AG09309 (cell line): ENCODE measurements at places on chromosomes 4 and X.
A peak's percentile ranks its signal among the peaks of the same experiment; 100 is the strongest.

DNA sequence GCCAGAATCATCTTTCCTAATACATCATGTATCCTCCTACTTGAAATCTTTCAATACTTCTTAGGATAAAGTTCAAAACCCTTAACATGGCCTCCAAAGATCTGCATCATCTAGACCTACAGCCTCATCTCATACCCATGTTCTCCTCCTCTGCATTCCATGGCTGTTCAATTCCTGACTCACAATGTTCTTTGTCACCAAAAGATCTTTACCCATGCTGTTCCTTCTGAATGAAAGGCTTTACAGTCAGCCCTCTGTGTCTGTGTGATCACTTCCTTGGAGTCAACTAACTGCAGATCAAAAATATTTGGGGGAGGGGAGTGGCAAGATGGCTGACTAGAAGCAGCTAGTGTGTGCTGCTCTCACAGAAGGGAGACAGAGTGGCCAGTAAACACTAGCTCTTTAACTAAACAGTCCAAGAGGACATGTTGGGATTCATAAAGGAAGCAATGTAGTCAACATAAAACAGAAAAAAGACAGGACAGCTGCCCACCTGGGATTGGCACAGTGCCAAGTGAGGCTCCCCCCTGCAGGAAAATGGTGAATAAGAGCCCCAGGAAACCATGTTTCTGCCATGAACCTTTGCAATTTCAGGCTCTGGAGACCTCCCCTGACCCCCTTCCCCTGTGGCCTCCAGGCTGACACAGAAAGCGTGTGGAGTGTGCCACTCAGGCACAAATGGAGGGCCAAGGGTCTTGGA, 31.9 kb downstream of the CBR4 start:
- DNase-seq = no peak

GRCh38 chrX:132737743-132738142, 220.7 kb downstream of the HS6ST2 start:
- no peak for DNase-seq

DNA sequence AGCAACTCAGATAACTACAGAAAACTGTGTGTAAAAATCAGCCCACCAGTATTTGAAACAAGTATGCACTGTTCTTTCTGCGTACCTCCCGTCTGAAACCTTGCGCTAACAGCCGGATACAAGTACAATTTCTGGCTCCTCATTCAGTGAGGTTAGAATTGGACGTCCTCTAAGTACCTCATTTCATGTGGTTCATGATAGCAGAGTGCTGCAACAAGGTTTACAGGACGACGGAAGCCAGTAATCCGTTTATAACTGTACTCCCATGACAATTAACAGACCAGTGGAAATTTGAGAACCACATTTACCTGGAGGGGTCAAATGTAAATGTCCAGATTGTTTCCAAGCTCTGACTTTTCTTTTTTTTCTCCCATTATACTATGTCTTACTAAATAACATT, 52.9 kb upstream of the TENM3 start:
- DNase-seq = no peak

DNA sequence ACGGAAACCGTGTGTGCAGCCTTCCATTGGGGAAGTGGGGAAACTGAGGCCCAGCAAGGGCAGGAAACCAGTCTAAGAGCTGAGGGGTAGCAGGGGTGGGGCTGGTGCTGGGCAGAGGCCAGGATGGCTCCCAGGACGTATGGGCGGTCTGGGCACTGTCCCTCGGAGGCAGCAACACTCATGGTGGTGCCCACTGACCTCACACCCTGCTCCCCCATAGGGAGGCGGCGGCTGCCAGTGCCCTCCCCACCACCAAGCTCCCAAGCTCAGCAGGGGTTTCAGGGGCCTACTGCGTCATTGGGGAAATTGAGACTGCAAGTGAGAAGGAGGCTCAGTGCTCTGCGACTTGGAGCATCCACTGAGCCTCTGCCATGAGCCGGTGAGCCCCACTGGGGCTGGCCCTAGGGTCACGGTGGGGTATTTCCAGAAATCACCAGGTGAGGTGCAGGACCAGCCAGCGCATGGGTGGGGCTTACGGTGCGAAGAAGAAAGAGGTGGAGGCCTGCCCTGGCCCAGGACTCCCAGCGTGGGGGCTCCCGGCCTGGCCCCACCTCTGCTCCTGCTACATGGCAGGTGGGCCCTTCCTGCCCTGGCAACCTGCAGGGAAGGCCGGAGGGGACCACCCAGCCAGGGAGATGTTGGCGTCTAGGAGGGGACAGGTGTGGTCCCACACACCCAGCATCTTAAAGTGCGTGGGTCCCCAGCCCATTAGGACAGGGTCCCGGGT, 915 bp downstream of the MSANTD1 start:
- DNase-seq = no peak

DNA sequence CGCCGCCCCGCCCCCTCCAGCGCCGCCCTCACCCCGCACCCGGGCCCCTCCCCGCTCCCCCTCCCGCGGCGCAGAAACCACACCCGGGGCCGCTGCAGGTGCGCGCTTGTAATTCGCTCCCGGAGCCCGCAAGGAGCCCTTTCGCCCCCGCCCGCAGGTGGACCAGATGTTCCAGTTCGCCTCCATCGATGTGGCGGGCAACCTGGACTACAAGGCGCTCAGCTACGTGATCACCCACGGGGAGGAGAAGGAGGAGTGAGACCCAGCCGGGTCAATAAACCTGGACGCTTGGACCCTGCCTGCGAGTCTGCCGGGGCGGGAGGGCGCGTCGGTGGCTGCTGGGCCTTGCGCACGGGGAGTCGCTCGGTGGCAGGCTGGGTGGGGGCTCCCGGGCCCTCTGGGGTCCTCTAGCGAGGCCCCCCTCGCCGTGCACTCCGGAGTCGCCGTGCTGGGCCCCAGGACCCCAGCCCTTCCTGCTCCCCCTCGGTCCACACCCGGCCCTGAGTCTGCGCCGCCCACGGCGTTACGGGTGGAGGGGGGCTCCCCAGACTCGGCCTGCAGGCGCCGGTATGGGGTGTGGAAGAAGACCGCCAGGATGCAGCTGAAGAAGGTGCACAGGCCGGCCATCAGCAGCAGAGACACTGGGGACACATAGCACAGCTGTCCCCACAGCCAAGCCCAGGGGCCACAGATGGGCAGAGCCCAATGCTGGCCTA, 7.1 kb downstream of the SLC49A3 start:
- no peak for DNase-seq

GRCh38 chrX:44265559-44265958, 77.9 kb downstream of the EFHC2 start:
- DNase-seq = no peak

DNA sequence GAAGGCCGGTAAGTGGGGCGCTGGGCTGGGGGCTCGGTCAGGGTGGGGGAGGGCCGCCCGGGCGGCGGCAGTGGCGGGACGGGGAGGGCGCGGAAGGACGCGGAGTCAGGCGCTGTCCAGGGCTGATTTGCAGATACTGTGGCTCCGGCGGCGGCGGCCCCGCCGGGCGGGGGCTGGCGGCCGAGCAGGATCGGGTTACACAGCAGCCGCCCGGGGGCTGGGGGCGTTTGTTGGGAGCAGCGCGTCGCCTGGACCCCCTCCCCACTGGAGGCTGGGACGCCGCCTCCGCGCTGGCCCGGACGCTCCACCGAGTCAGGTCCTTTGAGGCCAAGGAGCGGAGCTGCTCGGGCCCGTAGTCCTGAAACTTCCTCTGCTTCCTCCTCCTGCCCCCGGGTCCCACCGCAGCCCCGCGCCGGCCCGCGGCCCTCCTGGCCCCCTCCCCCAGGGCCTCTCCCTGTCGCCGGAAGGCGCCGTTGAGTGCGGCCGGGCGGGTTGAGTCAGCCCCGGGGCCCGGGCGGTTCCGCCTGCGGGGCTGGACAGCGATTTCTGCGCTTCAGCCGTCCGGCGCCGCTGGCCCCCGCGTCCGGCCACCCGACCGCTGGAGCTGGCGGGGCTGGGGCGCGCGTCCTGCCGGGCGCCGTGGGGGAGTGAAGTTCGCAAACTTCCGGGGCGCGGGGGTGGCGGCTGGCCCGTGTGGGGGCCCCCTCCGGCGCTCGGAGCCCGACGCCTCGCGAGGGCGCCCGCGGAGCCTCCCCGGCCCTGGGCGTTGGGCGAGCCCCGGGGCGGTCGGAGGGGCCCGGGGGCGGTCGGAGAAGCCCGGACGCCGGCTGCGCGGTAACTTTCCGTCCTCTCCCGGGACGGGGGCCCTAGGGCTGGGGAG, 746 bp downstream of the REST start:
- no peak for DNase-seq

DNA sequence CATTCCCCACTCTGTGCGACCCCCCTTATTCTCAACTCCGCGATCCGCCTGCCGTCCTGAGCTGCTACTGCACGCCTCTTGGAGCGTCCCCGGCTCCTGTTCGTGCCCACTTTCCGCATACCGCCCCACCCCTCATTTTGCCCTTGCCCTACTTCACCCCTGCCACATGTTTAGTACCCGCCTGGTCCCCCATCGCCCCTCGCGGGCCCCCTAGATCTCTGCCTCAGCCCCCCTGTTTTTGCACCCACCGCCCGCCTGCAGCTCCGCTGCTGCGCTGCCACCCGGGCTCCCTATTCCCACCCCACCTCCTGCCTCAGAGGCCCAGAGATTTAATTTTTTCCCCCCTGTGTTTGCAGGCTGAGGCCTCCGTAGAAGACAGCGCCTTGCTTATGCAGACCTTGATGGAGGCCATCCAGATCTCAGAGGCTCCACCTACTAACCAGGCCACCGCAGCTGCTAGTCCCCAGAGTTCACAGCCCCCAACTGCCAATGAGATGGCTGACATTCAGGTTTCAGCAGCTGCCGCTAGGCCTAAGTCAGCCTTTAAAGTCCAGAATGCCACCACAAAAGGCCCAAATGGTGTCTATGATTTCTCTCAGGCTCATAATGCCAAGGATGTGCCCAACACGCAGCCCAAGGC, 1.4 kb downstream of the MAGED1 start:
- no peak for DNase-seq

- no peak for DNase-seq
Measured at GRCh38 chrX:44733931-44734330, 109.9 kb upstream of the DUSP21 start.

DNA sequence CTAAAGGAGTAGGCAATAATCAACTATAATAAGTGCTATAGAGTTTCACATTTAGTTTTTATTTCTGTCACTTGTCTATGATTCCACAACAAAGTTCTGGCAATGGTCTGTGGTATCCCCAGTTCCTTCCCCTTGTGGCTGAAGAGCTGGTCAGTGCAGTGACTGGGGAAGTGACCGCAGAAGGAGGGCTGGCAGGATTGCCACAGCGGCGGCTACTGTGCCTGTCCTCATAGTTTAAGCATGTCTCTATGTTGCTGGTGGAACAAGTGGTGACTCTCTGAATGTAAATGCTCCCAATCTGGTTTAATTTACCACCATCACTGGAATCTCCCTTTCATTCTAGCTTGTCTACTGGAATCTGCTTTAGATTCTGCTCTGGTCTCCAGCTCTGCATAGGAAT, 170.6 kb upstream of the GK2 start:
- DNase-seq = no peak

DNA sequence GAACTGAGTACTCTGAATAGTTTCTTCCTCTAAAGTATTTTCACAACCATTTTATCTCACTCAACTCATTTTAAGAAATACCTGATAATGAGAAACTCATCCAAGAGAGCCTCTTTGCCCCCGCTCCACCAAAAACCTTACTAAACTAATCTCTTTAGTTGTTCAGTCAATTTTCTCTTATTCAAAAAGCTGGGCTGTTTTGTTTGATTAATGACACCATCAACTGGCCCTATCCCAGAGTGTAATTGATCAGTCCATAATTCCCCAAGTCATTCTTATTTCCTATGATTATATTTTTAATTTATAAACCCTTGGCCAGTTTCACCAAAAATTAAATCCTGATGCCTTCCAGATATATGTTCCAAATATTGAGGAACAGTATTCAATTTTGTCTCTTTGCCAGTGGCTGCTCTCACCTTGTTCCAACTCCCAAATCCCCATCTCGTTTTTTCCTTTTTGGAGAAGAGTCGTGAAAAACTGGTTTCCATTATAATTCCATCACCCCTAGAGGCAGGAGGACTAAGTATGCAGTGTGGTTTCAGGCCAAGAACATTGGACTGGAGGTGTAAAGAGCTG, 10.4 kb downstream of the LIMCH1 start:
- no peak for DNase-seq

GRCh38 chr4:143667461-143667860, 33.0 kb downstream of the FREM3 start:
- DNase-seq = no peak

DNA sequence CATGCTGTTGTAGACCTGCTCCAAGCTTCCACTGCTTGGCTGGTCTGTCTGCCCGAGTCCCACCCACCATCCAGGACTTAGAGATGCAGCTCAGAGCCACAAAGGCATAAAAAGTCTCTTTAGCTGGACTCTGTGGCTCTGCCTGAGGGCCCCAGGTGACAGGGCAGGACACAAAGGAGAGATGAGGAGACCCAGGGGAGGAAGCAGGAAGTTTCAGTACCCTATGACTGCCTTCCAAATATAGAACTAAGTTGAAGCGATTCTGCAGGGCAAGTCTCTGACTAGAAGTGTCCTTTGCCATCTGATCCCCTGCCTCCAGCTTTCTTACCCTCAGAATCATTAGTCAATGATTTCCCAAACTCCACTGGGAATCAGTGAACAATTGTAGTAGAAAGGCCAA, 11.2 kb upstream of the CXCR3 start:
- no peak for DNase-seq

- DNase-seq = peak; percentile 5
Measured at GRCh38 chrX:66163849-66164411, at the start of gene HEPH. Gene HEPH, plus strand, starts transcription at chrX:66164247. Its CDS starts 6,324 bp downstream, at chrX:66170571.

DNA sequence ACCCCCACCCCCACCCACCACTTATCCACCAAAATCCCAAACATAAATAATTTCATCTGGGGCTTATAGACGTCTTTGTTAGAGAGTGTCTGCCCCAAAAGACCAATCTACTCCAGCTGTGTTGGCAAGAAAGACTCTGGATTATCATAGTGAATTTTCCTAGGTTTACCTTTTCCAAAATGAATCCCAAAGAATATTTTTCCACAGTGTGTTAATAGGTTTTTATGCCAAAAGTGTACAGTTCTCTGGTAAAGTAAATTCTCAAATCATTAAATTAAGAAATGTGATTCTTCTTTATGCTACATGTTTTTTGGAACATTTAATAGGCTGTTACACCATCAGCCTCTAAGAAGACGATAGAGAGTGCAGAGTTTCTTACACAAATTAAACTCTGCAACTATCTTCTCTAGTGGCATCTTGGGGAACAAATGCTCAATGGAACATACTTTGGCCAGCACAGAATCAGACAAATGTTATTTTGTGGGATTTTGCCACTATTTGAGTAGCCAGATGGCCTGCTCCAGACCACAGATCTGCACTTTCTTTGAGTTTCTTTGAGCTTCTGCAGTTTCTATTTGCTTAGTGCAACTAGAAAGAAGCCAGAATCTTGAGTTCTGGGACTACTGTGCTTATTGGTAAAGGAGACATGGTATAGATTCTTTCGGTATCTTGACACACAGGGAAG, 206.0 kb downstream of the KIT start:
- DNase-seq = no peak

DNA sequence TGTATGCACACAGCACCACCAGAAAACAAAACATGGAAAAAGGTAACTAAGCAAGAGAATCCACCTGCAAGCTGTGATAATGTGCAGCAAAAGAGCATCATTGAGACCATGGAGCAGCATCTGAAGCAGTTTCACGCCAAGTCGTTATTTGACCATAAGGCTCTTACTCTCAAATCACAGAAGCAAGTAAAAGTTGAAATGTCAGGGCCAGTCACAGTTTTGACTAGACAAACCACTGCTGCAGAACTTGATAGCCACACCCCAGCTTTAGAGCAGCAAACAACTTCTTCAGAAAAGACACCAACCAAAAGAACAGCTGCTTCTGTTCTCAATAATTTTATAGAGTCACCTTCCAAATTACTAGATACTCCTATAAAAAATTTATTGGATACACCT, 90.2 kb downstream of the TET2 start:
- no peak for DNase-seq

- peak; percentile 28 for DNase-seq
Measured at GRCh38 chrX:37347420-37347819, 1.7 kb upstream of the PRRG1 start.

GRCh38 chrX:117969782-117970181, 146.8 kb downstream of the KLHL13 start:
- DNase-seq = no peak
